ENCODE measurements at places on chromosomes 1 and 21.

DNA sequence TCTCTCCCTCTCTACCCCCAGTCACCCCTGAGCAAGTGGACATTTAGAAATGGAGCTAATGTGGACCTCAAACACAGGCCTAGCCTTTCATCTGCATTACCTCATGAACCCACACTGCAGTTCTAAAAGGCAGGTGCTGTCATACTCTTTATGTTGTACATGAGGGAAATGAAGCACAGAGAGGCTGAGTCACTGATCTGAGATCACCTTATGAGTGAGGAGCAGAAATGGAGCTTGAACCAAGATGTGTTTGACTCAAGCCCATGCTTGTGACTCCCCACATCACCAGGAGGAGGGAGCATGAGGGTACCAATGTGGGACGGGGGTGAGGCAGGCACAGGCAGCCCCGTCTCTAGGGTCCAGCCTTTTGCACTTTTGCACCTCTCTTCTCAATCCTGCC lies 702.8 kb downstream of the PTPRU start:
- no peak for DNase-seq

DNA sequence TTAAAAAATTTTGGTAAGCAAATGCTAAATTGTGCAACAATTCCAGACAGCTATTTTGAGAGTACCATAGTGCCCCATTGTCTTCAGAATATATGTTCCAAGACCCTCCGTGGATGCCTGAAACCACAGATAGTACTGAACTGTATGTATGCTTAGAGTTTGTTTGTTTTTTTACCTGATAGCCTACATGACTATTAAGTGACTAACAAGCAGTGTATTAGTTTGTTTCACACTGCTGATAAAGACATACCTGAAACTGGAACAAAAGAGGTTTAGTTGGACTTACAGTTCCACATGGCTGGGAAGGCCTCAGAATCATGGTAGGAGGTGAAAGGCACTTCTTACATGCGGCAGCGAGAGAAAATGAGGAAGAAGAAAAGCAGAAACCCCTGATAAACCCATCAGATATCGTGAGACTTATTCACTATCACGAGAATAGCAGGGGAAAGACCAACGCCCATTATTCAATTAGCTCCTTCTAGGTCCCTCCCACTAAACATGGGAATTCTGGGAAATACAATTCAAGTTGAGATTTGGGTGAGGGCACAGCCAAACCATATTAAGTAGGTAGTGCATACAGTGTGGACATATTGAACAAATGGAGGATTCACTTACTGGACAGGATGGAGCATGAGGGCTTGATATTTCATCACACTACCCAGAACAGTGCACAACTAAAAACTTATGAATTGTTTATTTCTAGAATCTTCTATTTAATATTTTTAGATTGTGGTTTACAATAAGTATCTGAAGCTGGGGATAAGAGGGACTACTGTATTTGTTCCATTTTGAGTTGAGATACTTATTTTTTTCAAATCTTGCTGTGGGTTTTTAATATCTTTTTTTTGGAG lies 78.5 kb downstream of the LHX9 start:
- DNase-seq, result no peak

DNA sequence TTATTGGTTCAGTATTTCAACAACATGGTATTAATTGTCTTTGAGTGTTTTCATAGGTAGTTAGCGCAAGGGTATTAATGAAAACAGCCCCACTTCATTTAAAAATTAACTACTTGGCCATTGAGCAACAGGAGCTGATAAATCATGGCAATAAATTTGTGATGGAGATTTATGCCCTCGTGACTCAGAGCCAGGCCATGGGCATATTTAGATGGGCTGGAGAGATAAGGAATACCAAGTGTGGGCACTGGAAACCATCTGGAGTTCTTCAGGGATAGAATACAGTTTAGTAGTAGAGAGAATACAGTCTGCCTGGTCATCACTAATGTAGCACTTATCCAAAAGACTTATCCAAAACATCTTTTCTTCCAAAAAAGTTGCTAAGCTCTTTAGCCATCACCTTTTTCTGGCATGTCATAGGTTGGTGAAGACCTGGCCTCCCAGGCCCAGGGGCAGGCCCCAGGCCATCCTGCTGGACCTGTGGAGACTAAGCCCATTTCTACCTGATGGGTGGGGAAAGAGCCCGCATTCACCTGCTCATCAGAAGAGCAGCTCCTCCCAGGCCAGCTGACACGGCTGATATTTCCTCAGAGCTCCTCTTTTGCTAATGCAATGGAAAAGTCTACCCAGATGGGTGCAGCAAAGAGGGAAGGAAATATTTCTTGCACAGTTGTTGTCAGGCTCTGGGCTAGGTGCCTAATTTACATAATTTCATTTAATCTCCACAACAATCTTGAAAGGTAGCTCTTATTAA lies 238.0 kb downstream of the TM2D1 start:
- no peak for DNase-seq

DNA sequence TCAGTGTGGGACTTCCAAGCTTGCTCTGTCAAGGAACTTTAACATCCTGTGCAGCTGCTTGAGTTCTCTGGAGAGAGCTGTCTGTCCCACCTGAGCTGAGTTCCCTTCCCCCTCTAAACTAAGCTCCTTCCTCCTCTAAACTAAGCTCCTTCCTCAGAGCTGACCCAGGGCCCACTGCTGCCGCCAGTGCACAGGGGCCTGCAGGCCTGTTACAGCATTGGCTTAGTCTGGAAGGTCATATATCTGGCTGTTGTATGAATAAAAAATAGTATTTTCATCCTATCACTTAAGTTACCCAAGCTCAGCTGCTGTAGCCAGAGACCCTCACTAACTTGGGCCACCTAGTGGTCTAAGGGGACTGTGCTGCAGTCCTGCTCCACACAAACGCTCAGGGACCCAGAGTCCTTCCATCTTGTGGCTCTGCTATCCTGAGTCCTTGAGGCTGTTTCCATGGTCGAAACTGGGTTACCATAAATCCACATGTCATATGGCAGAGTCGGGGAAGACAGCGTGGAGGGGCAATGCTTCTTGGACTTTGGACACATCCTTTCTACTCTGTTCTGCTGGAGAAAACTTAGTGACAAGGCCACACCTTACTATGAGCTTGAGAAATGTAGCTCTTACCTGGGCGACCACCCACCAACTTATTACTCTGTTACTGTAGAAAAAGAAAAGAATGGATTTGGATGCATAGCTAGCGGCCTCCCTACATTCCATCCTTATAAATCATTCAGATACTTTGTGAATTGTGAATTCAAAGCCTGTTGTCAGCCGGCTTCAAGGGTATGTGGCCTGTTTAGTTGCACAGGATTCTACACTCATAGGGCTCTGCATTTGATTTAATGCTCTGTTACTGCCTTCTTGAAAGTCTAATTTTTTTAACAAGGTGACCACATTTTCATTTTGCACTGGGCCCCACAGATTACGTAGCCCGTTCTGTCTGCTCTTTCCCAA lies 71.4 kb upstream of the GCLM start:
- no peak for DNase-seq

DNA sequence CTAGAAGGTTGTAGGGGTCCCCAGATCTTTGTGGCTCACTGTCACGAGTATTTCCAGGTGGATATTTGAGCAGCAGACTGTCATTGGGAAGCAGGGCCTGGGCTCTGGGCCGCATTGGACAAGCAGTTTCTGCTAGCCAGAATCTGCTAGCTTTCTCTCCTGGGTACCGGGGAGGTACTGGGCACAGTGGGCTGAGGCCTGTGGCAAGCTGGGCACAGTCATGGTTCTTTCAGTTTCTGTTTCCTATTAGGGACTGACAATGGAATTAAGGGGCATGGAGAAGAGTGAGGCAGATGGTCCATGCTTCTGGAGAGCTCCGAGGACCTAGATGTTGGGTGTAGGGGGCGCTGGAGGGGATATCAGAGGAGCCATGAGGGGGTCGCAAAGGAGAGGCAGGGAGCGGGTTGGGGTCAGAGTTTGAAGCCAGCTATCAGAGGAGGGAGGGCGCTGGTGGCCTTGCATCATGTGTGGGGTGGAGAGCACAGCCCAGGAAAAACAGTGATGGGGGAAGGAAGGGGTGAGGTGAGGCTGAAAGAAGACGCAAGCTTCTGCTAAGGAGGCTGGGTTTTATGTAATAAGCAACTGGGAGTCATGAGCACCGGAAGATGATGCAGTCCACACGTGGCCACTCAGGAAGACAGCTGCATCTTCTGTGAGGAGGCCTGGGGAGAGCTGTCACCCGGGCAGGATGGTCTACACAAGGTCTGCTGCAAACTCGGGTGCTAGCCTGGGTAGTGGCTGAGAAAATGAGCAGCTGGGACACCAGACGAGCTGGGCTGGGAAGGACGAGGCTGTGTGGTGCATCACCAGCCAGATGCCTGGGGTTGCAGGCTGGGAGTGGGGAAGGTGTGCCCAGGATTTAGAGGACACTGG lies 72.7 kb downstream of the IER5 start:
- no peak for DNase-seq

GRCh38 chr21:33158654-33159053 lies 71.1 kb upstream of the IFNAR2 start:
- DNase-seq, result no peak

DNA sequence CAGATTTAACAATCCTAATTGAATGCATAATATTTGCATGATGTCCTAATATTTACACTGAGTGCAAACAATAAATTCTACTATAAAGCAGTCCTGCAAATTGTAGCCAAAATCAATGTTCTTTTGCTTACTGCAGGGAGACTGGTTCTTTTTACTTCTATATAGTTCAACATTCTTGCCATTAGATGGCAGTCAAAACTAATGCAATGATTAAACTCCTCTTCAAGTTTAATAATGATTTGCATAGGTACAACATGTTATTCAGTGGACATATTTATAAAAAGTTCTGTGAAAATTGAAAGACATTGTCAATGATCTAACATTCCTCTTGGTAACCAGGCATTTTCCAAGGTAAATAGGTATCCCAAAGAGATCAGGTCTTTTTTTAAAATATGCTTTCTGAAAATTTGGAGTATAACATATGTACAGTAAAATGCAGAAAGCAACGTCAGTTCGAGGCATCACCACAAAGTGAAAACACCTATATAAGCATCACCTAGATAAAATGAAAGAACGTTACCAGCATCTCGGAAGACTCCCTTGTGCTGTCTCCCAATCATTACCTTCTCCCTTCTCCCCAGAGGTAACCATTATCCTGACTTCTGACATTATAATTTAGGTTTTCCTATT lies 9.8 kb upstream of the FNBP1L start:
- DNase-seq, result no peak

- DNase-seq, result no peak
Observed at GRCh38 chr1:32316903-32317277, 19.1 kb downstream of the MARCKSL1 start.

- no peak for DNase-seq
Observed at GRCh38 chr1:85616364-85616705, 35.8 kb downstream of the CCN1 start.

- no peak for DNase-seq
Observed at GRCh38 chr1:1869469-1869868, 21.4 kb downstream of the GNB1 start.

DNA sequence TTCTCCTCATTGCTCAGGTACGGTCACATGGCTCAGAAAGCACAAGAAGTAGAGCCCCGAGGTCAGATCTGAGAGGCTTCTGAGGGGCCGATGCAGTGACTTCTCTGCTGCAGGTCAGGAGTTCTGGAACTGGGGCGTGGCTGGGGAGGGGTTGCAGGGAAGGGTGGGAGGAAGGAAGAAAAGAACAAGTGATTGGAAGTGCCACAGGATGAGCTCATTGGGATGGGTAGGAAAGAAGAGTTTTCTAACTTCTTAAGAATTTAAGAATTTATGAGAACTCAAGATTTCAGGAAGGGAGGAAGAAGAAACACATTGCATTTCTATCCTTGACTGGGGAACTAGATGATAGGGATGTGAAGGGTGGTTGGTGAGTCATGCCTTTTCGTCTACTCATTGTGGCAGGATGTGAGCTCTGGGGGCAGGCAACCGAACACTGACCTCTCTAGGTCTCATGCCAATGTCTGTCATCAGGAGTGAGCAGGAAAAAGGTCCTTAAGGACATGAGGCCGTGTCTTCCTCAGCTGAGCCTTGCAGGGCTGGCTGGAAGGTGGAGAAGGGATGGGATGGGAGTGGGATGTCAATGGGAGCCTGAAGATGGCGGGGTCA lies 497 bp downstream of the FCRLB start:
- no peak for DNase-seq

DNA sequence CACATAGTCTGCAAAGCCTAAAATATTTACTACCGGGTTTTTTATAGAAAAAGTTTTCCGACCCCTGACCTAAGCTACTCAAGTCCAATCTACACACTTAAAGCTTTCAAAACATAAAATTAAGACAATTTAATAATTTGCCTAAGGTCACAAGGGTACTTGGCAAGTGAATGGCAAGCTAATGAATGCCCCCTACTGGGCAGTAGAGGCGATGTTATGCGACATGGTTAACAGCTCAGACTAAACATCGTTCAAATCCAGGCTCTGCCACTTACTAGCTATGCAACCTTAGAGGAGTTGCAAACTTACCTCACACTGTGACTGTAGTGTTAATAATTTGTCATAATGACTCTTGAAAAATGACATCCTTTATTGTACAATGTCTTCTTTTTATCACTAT lies 317.2 kb upstream of the NFIA start:
- DNase-seq, result no peak

- no peak for DNase-seq
Observed at GRCh38 chr1:36956570-36956969, 77.7 kb downstream of the GRIK3 start.

GRCh38 chr21:21187579-21187978 lies 189.4 kb downstream of the NCAM2 start:
- DNase-seq, result no peak

GRCh38 chr1:19416921-19417470 lies 68.3 kb downstream of the CAPZB start:
- DNase-seq, result no peak

GRCh38 chr21:27636656-27637055 lies 669.8 kb upstream of the ADAMTS5 start:
- no peak for DNase-seq

- no peak for DNase-seq
Observed at GRCh38 chr1:61642475-61643232, 82.3 kb downstream of the TM2D1 start.

DNA sequence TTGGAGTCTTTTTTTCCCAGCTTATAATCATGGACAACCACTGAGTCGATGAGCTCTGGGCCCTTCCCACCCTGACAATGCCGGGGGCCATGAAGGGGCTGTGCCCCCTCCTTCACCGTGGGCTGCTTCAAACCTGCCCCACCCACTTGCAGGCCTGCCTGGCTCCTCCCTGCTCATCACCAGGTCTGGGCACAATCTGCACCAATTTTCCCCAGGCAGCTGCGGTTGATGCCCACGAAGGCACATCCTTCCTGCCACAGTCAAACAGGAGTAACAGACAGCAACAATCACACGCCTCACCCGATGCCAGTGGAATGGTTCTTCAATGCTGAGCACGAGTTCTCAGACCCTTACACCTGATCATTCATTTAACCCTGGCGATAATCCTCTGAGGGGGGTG lies 18.9 kb downstream of the PGLYRP3 start:
- DNase-seq, result no peak

GRCh38 chr21:30248844-30249243 lies 32.9 kb upstream of the CLDN8 start:
- DNase-seq, result no peak

- DNase-seq, result no peak
Observed at GRCh38 chr1:208654241-208654640, 410.1 kb upstream of the PLXNA2 start.

GRCh38 chr1:56972976-56973375 lies 7.2 kb upstream of the C8B start:
- no peak for DNase-seq
